Breast epithelium (tissue), 4 donors: ENCODE measurements at places on chromosomes 7 and 10. TPM values are rescaled to one million over a fixed set of nuclear protein-coding genes. Genes with fewer than 3 reads are reported as not detected.

GRCh38 chr10:89256340-89256739 lies 4.8 kb upstream of the LIPA start:
- DNase-seq: no peak

DNA sequence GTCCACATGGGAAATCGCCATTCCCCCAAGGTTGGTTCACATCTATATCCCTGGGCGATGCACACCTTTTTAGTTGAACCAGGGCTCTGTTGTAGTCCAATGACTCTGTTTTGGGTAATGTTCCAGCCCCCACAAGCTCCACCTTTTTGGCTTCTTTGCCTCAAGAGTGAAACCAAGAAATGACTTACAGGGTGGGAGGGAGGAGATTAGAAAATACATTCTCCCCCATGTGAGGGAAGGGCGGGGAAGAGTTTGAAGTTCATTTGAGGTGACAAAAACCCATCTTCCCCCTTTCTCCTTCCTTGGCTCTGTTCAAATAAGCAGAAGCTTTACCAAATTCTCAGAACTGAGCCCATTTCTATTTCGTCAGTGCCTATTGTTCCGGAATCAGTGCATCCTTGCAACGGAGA lies 82.8 kb downstream of the GATA3 start:
- DNase-seq: no peak

- no peak for DNase-seq
These were observed 803 bp downstream of the GOLGA7B start for GRCh38 chr10:97850446-97850845.

DNA sequence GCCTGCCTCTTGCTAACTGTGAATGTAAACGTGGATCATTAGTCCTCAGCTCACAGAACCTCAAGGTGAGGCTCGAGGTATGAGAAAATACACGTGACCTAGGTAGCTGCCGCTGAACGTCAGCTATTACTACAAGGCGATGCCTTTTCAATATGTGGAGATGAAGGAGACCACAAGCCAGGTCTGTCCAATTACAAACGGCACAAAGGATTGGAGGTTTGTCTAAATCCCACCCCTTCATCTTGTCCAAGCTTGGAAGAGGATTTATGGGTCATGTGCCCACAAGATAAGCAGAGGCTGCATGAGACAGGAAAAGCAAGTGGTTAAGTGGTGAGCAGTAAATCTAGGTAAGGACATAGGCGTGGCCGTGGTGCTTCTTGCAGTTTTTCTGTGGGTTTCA lies 3.4 kb downstream of the H2BK1 start:
- no peak for DNase-seq

DNA sequence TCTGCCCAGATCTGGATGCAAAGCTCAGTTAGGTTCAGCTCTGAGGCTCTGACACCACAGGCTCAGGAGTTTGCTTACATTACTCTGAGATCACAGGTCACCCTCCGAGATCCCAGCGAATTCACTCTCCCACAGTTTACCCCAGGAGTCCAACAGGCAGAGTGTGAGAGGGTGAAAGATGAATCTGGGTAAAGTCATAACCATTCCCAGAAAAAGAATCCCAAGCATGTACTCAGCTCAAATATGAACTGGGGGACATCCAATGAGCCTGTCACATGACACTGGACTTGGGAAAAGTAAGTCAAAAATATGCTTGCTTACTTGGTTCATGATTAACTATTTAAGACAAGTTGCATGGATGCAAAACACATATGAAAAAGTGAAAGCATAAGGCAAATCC lies 110.3 kb upstream of the ARID5B start:
- no peak for DNase-seq

DNA sequence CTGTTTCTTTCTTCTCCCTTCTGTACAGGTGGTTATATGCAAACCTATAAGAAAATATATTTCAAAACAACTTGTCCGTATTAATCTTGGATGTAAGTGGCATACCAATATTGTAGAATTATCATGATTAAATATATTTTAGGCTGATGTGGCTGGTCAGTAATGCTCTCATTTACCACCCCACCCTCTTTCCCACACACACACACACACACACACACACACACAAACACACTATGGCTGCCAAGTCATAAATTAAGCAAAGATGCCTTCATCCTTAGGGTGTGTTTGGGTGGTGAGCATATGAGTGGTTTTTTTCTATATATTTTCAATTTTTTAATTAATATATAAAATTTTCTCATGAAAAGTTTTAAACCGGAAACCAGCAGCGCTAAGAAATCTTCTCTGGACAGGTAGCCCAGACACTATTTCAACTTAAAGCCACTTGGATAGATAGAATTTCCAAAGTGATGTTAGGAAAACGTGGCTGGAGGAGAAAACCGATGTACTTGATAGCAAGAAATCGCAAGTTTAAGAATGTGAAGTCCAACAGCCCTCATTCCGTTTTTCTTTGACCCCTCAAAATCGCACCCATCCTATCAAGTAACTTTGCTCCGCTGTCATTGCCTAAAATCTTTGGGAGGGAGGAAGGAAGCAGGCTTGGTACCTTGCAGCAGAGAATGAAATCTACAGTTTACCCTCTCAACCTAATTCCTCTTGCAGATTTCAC lies 171.7 kb downstream of the FAM107B start:
- no peak for DNase-seq

PPP3CB gene
- total RNA-seq: 79.0 TPM

SPDYE2 gene
- total RNA-seq: not detected

LIPN gene
- total RNA-seq: not detected
